ENCODE measurements at places on chromosomes 12 and 14.

GRCh38 chr12:71601546-71601945 lies 62.1 kb downstream of the ZFC3H1 start:
- no peak for DNase-seq

GRCh38 chr12:107415071-107415470 lies 270.5 kb upstream of the PWP1 start:
- no peak for DNase-seq

- no peak for DNase-seq
Measured at GRCh38 chr12:5484426-5484825, 52.5 kb downstream of the NTF3 start.

DNA sequence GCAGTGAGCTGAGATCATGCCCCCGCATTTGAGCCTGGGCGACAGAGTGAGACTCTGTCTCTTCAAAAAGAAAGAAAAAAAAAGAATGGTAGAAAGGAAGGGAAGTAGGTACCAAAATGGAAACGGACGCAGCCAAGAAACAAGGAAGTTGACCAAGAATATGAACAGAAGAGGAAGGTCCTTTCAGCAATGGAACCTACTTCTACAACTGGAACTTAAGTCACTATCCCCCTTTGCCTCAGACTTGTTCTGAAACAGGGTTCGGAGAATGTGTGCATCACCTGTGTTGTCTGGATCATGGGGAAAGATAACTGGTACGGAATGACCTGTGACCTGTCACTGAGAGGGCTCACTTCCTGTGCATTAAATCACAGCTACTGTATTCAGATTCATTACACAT lies 43.9 kb upstream of the RNASE1 start:
- no peak for DNase-seq

DNA sequence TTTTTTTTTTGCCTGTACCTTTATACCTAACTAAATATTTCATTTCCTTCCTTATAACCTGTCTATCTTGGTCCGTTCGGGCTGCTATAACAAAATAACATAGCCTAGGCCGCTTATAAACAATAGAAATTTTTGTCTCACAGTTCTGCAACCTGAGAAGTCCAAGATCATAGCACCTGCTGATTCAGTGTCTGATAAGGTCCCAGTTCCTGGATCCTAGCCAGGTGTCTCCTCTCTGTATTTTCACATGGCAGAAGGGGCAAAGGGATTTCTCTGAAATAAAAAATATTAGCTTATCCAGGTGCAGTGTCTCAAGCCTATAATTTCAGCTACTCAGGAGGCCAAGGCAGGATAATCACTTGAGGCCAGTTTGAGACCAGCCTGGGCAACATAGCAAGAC lies 1046.6 kb upstream of the USP15 start:
- DNase-seq: no peak

DNA sequence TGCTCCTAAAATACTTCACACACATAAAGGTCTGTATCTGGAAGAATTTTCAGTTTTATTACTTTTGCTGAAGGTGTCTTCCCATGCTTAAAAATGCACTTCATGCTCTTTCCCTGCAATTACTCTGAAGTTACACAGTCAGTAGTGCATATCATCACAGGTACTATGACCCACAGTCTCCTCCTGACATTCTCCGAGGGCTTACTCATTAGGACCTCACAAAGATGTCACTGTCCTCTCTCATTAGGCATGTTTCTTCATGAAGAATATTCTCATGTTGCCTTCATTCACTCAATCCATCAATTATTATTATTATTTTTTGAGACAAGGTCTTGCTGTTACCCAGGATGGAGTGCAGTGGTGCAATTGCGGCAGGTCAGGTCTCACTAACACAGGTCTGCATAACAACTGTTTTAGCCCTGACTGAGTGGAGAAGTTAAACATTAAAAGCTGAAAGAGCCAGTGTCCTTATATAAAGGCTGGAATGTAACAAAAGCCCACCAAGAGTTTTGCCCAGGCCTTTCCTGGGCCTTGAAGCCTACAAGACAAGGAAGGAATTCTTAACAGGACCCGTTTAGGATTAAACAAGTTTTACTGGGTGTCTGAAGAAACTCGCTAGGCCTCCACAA lies 119.5 kb upstream of the WSCD2 start:
- no peak for DNase-seq
